ENCODE measurements at places on chromosomes 13 and 19.

DNA sequence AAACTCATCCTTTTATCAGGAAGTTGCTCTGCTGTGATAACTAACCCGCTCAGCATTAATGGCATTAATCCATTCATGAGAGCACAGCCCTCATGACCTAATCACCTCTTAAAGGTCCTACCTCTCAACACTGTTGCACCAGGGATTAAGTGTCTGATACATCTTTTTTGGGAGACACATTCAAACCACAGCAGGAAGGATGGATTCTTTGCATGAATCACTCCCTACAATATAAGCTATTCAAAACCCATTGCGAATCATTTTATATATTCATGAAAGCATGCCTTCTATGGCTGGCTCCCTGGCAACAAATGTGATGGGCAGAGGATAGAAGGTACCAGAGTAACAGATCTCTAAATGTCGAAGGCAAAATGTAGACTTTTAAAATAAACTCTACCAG lies 27.6 kb downstream of the ARL11 start:
- no peak for DNase-seq

DNA sequence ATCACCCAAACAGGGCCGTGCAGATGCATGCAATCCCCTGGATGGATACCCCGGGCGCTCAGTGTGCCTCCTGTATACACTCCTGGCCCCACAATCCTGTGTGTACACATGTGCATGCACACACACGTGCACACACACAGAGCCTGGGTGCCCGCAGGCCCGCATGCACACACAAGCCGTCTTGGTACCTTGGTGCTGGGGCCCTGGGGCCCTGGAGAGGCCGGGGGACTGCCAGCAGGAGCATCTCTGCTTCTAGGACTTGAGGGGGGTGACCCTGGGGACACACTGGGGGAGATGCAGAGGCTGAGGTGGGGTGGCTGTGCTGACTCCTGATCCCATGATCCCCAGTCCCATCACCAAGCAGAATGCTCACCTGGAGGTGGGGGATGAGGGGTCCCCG lies 15.6 kb upstream of the EPOR start:
- DNase-seq = no peak

GRCh38 chr19:34254698-34255432 lies 511 bp downstream of the GARRE1 start:
- DNase-seq = no peak

- DNase-seq = no peak
Observed at GRCh38 chr19:8233370-8233769, 24.2 kb downstream of the CERS4 start.
